ENCODE measurements at places on chromosomes 13 and 19.

DNA sequence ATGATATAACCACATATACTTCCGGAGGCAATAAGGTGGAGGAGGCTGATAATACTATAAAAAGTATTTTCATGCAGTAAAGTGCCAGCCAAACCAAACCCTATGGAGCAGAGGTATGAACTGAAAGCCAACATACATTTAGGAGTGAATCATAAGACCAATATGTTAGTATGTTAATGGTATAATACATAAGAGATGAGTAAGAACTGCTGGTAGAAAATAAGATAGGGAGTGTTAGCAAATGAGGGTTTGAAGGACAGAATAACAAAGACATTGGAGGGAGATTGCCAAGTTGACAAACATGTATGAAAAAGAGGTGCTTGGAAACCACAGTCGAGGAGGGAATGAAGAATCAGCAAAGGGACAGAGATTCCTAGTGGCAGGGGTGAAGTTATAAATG is 10.8 kb downstream of the ENOX1 start:
- DNase-seq, result no peak

DNA sequence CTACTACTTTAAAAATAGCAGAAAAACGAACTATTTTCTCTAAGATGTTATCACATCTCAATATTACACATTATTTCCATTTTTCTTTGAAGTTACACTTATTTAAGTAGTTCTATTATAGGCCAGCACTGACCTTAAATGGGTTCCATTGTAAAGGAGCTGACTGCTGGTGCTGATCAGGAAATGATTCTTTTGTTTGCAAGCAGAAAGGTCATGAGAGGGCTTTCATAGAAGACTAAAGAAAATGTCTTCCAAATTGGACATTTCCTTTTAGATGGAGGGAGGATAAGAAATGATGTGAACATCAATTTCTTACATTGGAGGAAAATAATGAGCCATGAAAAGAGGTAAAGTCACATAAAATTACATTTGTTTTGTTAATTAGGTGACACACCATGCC is 96.2 kb downstream of the SUCLA2 start:
- DNase-seq, result no peak

GRCh38 chr13:80873589-80873988 is 532.7 kb upstream of the SPRY2 start:
- DNase-seq, result no peak

DNA sequence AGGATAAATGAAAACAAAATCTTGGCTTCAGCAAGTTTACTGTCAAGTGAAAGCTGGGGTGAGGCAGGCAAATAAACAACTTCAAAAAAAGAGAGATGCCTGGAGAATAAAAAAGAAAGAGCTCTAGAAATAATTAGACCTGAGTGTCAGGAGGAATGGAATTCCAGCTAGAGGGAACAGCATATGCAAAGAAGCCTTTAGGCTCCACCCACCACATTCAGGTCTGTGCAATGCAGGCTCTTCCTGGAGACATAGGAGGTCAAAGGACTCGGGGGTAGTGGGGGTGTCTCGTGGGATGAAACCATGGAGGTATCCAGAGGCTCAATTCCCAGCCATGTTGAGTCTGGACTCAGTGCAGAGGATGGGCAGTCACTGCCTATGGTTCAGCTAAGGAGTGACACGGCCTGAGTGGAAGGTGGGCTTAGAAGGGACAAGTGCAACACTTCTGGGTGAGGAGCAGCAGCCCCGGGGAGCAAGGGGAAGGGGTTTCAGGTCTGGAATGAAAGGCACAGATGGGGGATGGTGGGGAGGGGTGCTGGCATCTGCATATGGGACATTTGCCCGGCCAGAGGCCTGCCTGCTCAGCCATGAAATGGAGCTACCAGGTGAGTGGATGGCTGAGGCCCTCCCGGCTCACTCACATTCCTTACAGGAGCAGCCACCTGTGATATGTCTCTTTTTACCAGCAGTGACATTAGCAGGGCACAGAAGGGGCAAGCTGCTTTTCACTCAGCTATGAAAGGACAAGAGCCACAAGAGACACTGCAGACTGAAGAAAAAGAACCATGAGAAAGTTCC is 12.3 kb downstream of the LATS2 start:
- DNase-seq, result no peak

- no peak for DNase-seq
Measured at GRCh38 chr19:48458016-48458415, 2.6 kb downstream of the KCNJ14 start.

DNA sequence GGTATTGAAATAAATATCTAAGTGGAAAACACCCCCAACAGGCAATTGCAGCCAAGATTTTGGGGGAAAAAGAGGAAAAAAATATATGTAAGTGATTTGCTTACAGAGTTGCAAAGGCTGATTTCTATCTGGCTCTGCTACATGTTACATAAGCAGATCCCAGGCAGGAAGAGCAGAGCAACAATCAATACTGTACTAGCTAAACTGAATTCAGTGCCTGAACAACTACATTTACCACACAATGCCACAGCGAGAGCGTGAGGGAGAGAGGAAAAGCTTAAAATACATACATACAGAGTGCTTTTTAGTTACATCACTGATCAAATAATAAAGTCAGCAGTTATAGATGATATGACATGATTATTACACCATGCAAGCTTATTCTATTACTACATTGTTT is 665.6 kb upstream of the ARGLU1 start:
- no peak for DNase-seq

DNA sequence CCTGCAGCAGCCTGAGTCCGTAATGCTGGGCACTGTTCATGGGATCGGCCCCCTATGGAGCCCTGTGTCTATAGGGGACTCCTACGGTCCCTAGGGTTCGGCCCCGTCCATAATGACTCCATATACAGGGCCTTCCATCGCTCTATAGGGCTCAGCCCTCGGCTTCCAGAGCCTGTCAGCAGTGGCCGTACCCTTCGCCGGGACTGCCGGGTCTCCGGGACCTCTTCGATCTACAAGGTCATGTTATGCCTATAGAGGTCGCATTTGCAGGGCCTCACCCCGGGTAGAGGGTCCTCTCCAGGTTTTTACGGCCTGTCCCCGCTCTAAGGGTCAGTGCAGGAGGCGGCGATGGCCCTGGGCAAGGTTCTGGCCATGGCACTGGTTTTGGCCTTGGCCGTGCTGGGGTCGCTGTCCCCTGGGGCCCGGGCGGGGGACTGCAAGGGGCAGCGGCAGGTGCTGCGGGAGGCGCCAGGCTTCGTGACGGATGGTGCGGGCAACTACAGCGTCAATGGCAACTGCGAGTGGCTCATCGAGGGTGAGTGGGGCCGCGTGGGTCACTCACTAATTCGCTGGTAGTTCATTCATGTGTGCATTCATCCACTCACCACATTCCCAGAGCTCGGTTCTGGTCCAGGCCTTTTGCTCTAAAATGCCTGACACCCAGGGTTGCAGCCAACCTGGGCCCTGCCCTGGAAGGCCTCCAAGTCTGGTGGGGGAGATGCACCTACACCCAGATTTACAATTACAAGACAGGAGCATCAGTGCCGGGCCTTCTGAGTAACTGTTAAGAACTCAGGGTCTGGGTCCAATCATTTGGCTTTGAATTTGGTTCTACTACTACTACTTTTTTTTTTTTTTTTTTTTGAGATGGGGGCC is 699 bp downstream of the MEGF8 start:
- no peak for DNase-seq

- DNase-seq, result no peak
Measured at GRCh38 chr13:69180034-69180433, 927.6 kb upstream of the ATXN8OS start.

- no peak for DNase-seq
Measured at GRCh38 chr13:58434943-58435342, 803.4 kb downstream of the PCDH17 start.

- no peak for DNase-seq
Measured at GRCh38 chr13:93715866-93716265, 489.3 kb downstream of the GPC6 start.

DNA sequence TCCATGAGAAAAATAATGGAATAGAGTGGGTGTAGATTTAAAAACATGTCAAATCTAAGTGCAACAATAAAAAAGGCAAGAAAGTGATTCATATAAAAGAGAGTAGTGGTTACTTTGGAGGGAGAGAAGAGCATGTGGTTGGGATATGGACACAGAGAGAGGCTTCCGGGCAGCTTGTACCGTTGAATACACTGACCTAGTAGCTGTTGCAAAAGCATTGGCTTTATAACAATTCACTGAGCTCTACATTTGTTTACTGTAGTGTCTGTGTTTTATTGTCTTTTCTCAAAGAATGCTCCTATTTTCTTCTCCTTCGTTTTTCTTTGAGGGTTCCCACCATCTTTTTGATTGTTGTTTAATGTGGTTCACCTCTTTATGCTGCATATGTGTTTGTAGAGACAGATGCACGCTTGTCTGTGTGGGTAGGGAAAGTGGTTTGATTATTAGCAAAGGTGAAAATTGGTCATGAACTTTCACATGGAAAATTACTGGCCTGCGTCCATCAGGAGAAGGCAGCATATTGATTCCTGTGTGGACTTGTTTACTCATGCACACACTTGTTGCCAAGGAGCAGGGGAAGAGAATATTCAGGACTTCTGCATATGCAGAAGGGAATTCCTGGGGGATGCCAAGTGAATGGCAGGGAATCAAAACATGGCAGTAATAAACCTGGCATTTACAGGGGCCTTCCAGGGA is 29.9 kb upstream of the IRS2 start:
- no peak for DNase-seq

GRCh38 chr19:18519962-18520847 is 1.7 kb downstream of the ELL start:
- DNase-seq, result peak; percentile 86

DNA sequence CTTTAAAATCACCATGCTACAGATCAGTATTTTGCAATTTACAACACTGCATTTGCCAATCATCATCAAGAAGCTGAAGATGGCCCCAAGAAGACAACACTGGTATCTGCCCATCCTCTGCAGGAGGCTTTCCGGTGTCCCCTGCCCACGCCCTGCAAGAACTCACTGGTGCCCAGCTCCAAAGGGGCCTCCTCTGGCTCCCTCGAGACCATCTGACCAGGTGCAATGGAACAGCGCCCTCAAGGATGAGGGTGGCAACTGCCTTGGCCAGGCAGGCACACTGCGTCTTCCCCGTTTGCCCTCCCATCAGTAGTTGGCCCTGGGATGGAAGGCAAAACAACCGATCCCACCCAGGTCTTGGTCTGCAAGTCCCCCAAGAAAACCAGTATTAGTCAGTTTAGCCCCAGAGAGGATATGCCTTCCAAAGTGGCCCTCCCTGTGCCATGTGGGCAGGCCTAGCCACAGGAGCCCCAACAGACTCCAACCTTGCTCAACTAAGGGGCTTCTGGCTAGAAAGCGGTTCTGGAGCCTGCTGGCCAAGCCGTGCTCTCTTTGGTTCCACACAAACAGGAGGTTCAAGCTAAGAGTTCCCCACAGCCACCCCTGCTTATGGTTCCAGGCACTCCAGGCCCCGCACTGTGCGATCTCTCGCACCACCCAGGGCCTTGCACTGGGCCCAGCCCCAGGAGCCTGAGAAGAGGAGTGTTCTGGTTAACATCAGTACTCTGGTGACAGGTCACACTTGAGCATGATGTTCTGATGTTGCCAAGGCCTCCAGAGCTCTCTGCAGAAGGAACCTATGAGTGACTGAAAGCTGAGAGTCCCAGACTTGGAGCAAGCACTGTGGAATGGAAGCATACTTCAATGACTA is 4.7 kb downstream of the PCID2 start:
- no peak for DNase-seq

GRCh38 chr19:41535029-41535622 is 40.8 kb upstream of the CEACAM21 start:
- DNase-seq, result no peak

- no peak for DNase-seq
Measured at GRCh38 chr19:29189033-29189360, 24.0 kb downstream of the UQCRFS1 start.

DNA sequence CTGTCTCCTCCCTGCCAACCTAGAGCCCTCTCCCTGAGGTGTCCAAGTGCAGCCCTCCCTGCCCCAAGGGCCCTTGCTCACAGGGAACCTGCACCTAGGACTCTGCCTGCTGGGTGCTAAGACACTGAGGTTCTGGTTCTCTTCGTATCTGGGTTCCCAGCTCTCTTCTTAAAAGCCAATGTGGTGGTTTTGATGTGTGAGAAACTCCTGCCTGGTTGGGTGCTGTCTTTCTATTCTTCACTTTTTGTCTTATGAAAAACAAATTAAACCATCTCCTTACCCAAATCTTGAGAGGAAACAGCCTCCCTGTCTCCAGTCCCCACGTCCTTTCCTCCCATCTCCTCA is 4.3 kb upstream of the KMT2B start:
- no peak for DNase-seq

DNA sequence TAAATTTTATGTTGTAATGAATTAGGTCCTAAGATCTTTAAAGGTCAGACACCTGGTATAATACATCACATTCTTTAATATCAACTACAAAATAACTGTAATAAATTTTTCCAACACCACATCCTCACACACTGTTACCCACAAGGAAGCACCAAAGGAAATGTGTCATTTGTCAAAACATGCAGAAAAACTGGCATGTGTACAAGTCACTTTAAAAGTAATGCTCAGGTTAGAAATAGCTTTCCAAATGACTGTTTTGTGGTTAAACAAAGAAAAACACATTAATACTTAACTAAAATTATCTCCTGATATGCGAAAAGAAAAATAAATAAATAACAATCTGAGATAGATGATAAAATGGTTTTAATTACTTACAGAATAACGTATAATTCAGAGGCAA is 74.7 kb downstream of the MZT1 start:
- no peak for DNase-seq

GRCh38 chr13:45162821-45163220 is 38.0 kb downstream of the KCTD4 start:
- no peak for DNase-seq

GRCh38 chr19:51418707-51419106 is 1.3 kb upstream of the SIGLEC10 start:
- no peak for DNase-seq

GRCh38 chr13:25423831-25424230 is 52.1 kb downstream of the ATP8A2 start:
- no peak for DNase-seq

DNA sequence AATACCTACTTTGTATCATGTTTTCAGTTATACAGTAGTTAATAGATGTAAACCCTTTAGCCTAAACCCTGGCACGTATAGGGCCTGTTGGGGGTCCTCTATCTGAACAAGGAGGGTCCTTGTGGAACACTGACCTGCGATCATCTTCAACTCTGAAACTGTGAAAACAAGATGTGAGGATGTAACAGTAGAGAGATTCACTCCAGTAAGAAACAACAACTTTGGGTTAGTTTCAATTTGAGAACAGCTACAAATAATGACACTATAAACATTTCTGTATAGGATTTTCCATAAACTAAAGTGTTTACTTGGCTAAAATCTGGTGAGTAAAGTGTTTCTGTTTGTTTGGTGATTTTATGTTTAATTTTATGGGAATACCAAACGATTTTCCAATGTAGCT is 2.1 kb downstream of the CLC start:
- no peak for DNase-seq

DNA sequence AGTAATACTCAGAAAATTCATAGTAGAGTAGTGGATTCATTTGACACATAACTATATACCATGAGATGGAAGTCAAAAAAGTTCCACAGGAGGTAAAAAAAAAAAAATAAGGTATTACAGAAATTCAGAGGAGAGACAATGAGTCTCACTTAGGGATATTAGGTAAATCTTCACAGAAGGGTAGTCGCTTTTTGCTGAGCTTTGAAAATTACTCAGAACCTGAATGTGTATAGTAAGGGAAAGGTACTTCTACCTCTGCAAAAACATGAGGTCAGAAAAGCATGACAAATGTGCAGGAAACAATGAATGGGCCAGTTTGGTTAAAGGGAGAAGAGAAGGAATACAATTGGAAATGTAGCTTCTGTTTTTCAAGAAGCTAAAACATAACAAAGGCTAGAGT is 250.6 kb downstream of the ITGBL1 start:
- DNase-seq, result no peak
